ENCODE measurements at places on chromosomes 4 and X.
A peak's percentile ranks its signal among the peaks of the same experiment; 100 is the strongest.

DNA sequence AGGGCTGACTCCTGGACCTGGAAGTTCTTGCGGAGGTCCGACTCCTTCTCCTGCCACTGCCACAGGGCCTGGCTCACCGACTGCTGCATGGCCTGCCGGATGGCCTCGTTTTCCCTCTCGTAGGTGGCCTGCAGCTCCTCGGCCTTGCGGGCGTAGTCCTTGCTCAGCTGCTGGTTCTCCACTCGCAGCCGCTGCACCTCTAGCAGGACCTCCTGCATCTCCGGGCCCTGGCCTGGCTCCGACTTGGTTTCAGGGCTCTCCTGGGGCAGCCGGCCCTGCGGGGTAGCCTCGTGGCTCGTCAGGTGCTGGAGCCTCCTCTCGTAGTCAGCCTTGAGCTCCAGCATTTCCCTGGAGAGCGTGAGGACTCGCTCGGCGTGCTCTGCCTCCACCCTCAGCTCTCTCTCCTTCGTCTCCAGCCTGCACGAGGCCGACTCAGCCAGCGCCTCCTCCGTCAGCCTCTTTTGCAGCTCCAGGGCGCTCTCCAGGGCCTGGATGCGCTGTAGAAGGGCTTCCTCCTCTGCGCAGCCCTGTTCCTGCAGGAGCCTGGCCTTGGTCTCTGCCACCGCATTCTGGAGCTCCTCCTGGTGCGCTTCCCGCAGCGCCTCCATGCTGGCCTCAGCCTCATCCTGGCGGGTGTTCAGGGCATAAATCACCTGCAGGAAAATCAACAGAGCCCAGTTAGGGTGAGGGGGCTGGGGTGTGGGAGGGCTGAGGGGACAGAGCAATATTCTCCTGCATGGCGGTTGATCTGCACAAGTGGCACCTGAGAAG is 72.2 kb downstream of the FAM184B start:
- DNase-seq: no peak

- no peak for DNase-seq
Measured at GRCh38 chrX:140501940-140502468, 2.9 kb downstream of the SOX3 start.

GRCh38 chr4:67885762-67886161 is 2.0 kb upstream of the TMPRSS11D start:
- DNase-seq: no peak

DNA sequence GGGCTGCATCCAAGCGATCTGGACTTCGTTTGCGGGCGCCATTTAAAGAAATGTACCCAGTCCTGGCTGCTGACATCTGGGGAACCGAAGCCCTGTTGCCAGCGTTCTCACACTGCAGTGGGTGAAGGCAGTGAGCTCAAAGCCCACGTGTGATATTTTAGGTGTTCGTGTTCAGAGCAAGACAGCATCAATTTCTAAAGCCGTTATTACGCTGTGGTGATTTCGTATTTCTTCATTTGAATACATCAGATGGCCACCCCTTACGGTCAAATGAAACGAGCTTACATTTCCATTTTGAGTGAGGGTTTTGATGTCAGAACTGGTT is 376 bp upstream of the C4orf36 start:
- no peak for DNase-seq

DNA sequence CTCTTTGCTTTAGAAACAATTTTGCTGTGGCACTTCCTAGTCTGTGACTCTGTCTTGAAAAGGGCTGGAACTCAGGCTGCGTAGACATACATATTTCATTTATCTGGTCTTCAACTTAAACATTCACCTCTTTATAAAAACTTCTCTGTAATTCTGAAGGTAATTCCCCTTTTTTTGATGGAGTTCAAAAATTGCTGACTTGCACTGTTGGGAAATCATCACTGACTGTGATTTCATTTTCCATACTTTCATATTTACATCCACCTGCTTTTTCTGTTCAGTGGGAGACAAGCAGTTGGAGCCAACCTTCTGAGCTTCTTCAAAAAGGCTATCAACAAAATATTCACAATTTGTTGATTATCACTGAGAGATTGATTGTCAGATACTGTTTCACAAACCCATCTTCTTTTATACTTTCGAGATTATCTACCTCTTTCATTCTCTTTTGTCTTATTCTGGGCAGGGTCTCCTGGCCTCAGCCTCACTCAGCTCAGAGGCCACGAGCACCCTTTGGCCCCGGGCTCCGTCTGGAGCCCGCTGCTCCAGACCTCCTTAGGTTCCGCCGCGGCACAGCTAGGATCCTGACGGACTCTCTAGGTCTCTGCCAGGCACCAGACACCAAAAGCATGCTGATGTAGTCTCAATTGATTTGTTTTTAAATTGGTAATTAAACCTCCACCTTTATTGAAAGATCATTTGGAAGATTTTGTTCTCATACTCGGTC is 39.7 kb upstream of the UGT2B17 start:
- no peak for DNase-seq

DNA sequence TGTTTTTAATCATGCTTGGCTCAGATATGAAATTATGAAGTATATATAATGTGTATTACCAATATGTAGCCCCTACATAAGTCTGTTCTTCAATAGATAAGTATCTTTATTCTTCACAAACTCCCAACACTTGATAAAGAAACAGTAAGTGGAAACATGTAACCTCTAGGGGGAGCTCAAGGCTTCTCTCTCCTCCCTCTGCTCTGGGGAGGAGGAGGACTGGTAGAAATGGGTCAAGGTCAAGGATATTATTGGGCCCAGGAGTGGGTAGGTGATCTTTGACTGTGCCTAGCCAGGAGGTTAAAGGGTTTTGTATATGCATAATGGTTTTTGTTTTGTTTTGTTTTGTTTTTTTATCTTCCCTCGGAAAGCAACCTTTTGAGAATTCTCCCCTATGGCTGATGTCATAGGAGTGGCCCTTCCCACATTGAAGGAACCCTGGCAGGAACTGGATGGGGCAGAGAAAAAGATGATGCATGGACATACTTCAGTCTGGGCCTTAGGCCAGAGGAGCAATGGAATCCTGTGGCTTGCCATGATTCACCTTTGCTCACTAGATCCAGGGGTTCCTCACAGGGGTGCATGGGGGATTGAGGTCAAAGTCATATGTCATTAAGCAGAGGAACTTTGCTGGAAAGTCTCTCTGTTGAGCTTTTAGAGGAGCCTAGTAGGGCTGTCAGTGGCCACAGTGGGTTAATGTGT is 460.3 kb downstream of the MID1IP1 start:
- peak; percentile 1 for DNase-seq
